ENCODE measurements at places on chromosomes 3 and 15.

GRCh38 chr3:186193534-186194450 is 84.9 kb upstream of the ETV5 start:
- DNase-seq, result peak; percentile 71

- no peak for DNase-seq
Measured at GRCh38 chr3:71260782-71261181, 322.7 kb downstream of the FOXP1 start.

GRCh38 chr3:54882129-54882833 is 45.6 kb downstream of the LRTM1 start:
- no peak for DNase-seq

DNA sequence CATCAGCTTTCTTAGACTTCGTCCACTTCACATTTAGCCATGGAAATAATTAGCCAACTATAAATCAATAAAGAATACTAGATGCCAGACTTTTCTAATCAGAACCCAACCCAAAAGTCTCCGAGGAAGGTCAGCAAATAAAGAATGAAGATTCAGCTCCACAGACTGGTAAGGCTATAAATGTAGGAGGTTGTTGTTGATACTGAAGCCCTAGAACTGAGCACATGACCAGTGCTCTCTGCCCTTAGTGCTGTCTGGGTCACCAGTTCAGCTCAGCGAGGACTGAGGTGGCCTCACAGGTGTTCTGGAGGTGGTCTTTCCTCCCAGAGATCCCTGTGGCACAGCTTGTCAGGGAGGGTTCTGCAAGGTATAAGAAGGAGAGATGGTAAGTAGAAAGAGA is 20.9 kb upstream of the SLC28A2 start:
- DNase-seq, result no peak

- no peak for DNase-seq
Measured at GRCh38 chr3:86175593-86176444, 815.1 kb downstream of the VGLL3 start.

- no peak for DNase-seq
Measured at GRCh38 chr3:188750617-188751016, 421.2 kb upstream of the TPRG1 start.

GRCh38 chr15:34147371-34148140 is 45.7 kb downstream of the PGBD4 start:
- no peak for DNase-seq

GRCh38 chr3:45575386-45575923 is 19.1 kb upstream of the LIMD1 start:
- no peak for DNase-seq

- no peak for DNase-seq
Measured at GRCh38 chr3:152671446-152672319, 163.2 kb upstream of the P2RY1 start.

GRCh38 chr15:31032961-31033371 is 41.5 kb upstream of the MTMR10 start:
- no peak for DNase-seq

- DNase-seq, result no peak
Measured at GRCh38 chr3:144663456-144664436, 692.1 kb downstream of the DIPK2A start.

GRCh38 chr3:177146646-177147045 is 50.6 kb downstream of the TBL1XR1 start:
- DNase-seq, result no peak

GRCh38 chr3:105904678-105905284 is 36.0 kb upstream of the CBLB start:
- no peak for DNase-seq

DNA sequence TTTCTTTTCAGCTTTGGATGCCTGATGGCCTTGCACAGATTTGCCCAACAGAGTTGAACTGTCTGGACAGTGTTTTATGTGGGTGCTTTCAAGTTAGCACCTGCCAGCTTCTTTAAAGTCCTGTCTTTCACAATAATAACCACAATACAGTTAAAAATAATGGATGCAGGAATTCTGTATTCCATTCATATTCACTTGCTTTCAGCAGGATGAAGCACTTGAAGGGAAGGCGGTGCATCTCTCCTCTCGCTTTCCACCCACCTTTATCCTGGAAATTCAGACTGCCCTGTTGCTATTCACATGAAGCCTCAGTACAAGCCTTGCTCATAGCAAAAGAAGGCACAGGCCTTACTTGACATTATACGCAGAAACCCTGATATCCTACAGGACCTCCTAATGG is 26.5 kb upstream of the GYG1 start:
- DNase-seq, result no peak

- DNase-seq, result no peak
Measured at GRCh38 chr15:83991163-83991562, 244.4 kb upstream of the GOLGA6L4 start.

DNA sequence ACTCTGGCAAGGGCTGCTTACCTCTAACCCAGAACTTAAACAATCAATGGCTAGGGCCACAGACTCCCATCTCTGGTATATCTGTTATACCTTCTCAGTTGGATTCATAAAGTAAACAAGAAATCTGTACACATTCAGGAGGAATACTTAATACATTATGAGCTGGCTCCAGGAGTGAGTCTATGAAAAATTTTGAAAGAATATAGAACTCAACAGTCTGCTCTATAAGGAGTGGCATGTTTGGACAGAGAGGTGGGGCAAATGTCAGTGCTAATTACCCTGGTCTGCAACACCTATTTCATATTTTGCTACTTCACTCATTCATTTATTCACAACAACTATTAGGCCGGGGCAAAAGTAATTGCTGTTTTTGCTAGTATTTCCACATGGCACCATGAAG is 245.1 kb downstream of the THRB start:
- DNase-seq, result no peak

DNA sequence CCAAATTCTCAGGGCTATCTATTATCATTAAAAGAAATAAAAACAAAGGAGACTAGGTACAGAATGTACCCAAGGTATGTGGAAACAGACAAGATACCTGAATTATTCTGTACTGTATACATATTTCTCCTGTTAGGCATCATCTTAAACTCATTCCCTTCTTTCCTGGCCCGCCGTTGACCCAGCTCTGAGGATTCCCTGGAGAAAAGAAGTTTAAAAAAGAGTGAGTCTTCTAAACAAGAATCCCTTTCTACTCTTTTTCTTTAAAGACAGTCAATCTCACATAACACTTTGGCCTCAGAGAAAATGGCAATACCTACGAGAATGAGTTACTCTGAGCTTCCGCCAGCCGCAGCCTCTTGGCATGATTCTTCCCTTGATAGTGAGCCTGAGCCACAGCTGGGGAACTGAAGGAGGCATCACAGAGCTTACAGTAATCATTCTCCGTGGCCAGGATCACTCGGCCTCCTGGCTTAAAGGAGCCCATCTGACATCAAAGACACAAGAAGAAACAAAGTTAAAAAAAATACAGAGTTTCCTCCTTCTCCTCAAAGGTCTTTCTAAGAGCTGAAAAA is 44.2 kb downstream of the ZMAT3 start:
- no peak for DNase-seq

- DNase-seq, result no peak
Measured at GRCh38 chr3:117633207-117633606, 923.6 kb downstream of the TUSC7 start.
